ENCODE measurements at places on chromosomes 2 and 18. TPM values are rescaled to one million over a fixed set of nuclear protein-coding genes. Genes with fewer than 3 reads are reported as not detected.

The SNORC gene
- 3.0 TPM for total RNA-seq

The MYO7B gene
- total RNA-seq: 0.28 TPM

The OTOF gene
- 0.19 TPM for total RNA-seq

The FAP gene
- not detected for total RNA-seq

The DYSF gene
- 2.4 TPM for total RNA-seq

The AQP12A gene
- not detected for total RNA-seq

The FTCDNL1 gene
- 1.6 TPM for total RNA-seq

The ADAM23 gene
- 34.0 TPM for total RNA-seq
